ENCODE measurements at places on chromosomes 3 and 15.

- no peak for DNase-seq
Measured at GRCh38 chr3:173761161-173761560, 363.6 kb downstream of the NLGN1 start.

- peak; percentile 3 for DNase-seq
Measured at GRCh38 chr3:19885468-19885867, 48.5 kb downstream of the EFHB start.

DNA sequence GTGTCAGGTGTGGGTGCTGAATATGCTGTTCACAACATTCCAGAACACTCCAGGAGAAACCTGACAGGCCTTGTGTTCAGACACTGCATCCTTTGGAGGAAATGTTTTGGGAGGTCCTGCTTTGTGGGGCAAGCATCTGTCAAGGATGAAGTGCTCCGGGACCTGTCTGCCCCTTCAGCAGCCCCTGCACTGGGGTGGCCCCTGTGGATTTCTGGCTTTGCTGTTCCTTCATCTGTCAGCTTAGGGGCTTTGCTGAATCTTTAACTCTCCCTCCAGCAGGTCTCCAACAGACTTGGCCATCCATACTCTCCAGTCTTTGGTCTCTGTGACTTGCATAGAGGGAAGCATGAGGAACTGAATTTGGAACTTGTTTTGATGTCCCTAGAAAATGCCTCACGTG lies 3.1 kb downstream of the PRR23E start:
- DNase-seq = no peak

- DNase-seq = no peak
Measured at GRCh38 chr3:193488741-193489140, 66.0 kb downstream of the ATP13A4 start.

DNA sequence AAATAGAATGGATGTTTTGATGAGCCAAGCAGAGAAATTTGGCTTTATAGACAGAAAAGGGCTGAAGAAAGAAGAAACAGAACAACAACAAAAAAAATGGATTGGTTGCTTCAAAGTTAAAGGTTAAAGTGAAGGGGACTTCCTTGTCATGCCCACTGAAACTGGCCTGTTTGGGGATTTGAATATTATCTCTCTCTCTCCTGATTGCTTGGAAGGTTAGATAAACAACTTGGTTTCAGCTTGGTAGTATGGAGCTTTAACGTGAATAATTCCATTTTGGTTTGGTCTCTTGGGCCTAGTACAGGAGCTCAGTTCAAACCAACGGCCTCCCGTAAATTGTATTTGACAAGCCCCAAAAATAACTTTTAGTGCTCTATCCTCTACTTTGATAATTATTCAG lies 70.8 kb upstream of the MBNL1 start:
- DNase-seq = no peak

GRCh38 chr3:13125092-13126015 lies 52.1 kb upstream of the IQSEC1 start:
- no peak for DNase-seq

DNA sequence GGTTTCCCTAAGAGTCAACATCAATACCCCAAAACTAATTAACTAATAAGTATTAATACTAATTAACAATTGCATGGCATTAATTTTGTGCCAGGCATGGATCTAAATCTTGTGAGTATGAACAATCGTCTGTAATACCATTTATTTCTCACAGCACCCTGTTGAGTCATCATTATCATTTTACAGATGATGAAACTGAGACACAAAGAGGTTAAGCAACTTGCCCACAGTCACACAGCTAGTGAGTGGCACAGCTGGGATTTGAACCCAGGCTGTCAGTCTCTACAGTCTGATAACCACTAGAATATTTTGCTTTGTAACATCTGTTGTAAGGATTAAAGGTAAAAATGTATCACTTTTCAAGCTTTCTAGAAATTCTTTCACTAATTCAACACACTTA lies 423.4 kb upstream of the WNT5A start:
- no peak for DNase-seq

- DNase-seq = no peak
Measured at GRCh38 chr15:48221885-48222284, 15.8 kb downstream of the SLC12A1 start.

GRCh38 chr3:129911261-129911861 lies 17.9 kb upstream of the TMCC1 start:
- no peak for DNase-seq

DNA sequence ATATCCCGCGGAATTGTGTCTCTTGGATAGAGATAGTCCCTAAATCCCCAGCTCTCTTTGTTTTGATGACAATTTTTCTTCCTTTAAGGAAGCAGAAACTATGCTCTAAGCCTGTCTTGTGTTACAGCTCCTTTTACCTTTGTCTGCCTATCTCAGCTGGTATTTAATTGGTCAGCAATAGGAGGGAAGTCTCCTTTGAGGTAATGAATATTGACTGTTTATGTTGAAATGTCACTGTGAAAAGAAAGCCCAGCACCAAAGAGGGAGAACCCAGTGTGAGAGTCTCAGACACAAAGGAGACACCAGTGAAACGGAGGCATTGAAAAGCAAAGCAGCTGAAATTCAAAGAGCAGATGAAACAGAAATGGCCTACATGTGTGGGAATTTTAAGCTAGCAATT lies 372.6 kb downstream of the NR2F2 start:
- no peak for DNase-seq

GRCh38 chr3:4418156-4418555 lies 48.9 kb downstream of the SUMF1 start:
- no peak for DNase-seq

GRCh38 chr3:16504692-16505091 lies 8.8 kb downstream of the RFTN1 start:
- no peak for DNase-seq

- DNase-seq = no peak
Measured at GRCh38 chr3:195822131-195822696, 10.5 kb upstream of the MUC4 start.

GRCh38 chr3:71152892-71153265 lies 430.6 kb downstream of the FOXP1 start:
- DNase-seq = no peak

DNA sequence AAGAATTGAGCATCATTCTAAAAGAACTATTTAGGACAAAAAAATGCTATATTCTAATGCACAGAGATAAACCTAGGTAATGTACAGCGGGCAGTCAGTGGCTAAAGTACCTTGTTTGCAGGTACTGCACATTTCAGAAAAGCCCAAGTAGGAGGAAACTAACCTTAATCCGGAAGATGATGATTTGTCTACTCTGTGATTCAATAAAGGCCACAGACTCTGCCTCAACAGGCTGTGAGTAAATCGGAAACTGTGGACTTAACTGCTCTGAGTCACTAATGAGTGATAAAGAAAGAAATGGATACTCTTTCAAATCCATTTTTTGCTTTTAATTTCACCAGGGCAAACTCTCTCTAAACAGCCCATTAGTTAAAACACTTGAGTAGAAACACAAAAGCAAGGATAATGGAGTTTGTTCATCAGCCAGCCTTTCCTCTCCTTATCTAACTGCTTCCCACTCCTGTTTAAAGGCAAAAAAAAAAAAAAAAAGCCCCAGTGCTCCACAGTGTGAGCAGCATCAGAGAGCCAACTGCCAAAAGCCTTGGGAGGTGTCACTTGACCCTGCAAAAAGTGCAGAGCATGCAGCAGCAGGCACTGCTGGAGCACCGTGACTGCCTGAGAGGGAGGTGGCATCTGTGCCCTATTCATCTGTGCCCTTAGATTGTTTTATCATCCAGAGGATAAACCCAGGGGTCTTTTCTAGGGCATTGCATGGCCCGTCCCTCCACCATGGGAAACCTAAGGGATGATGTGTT lies 187.7 kb downstream of the SATB1 start:
- no peak for DNase-seq

DNA sequence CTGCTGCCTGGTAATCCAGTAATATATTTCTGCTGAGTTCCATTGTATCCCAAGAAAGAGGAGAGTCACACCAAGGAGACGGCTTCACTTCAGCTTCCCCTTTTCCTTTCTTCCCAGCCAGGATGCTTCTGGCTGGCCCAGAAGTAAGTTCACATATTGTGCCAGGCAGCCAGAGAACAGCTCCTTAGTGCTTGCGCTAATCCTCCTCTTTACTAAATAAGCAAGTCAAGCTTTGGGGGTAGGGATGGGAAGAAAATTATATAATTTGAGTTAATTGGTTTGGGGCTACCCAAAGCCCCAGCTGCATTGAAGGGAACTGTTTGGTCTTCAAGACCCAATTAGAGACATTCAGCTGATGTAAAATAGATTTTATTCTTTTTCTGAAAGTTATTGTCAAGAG lies 218.8 kb upstream of the HES1 start:
- no peak for DNase-seq

- no peak for DNase-seq
Measured at GRCh38 chr3:159739969-159740368, 248.7 kb upstream of the IL12A start.
